Activated naive CD4-positive, alpha-beta T cell treated with anti-CD3 and anti-CD28 coated beads, Interleukin-2, amount 50 U/mL, for 16 hours (primary cell): ENCODE measurements at places on chromosomes 2 and 18.

DNA sequence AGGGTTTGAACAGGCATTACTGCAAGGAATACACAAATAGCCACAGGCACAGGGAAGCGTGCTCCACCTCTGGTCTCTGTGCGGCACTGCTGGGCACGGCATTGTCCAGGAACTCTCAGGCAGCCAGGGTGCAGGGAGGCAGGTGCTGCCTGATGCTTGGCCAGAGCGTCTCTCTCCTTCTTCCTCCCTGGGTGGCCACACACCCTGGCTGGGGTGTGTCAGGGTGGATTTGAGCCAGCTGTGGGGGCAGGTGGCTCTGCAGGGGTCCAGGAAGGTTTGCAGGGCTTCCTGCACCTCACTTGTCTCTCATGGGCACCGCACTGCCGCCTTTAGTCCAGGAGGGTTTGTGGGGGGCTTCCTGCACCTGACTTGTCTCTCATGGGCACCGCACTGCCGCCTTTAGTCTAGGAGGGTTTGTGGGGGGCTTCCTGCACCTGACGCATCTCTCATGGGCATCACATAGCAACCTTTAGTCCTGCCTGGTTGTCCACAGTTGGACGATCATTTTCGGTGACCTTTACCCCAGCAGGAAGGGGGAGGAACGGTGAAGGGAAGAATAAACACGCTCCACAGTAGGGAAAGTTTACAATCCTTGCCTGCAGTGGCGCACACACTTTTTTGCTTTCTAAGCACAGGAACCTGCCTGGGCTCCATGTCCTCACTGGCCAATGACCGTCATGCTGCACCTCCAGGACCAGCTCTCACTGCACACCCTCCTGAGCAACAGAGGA is 332.9 kb downstream of the EIPR1 start:
- DNase-seq, result no peak

- no peak for DNase-seq
Observed at GRCh38 chr2:7598402-7598801, 681.2 kb downstream of the RNF144A start.

DNA sequence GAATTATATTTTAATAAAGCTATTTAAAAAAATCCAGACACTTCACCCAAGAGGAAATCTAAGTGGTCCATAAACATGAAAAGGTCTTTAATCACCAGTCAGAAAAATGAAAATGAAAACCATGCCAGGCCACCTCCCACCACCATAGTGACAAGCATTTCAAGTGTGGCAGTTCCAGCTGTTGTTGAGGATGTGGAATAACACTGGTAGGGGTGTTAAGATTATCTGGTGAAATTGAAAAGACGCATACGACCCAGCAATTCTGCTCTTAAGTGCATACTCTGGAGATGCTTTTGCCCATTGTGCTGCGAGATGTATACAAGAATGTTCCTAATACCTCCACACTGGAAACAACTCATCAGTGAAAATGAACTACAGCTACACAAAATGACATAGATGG is 82.2 kb downstream of the MSH2 start:
- DNase-seq, result no peak

DNA sequence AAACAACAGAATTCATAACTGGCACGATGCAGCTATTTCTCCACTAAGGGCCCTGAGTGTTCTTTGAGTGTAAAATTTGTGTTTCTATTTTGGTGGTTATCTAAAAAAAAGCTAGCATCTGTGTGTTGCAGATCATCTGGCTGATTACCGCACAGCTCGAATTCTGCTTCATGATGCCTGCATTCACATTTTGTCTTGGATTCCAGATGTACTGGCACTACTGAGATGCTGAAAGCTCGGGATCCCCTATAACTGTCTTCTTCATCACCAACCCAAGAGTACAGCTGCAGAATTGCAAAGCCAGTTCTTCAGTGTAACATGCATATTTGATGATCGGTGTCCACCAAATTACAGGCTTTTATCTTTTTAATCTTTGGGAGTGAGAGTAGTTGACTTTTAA is 51.6 kb upstream of the ZNF532 start:
- DNase-seq, result no peak
